ENCODE measurements at places on chromosomes 5 and 9.
A peak's percentile ranks its signal among the peaks of the same experiment; 100 is the strongest.

DNA sequence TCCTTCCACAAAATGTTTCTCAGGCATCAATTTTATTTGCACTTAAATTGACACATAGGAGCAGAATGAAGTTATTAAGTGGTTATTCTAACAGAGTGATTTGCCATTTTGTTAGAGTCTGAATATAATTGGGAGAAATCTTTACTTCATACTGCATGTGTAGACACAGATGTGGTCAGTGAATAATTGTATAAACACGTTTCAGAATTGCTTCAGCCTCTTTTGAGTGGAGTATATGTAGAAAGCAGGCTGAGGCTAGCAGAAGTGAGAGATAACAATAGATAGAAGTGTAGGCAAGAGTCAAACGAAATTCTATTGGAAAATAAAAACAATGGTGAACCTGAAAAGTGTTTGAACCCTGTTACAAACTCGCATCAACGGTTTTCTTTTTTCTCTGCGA lies 270.7 kb downstream of the TMEM167A start:
- no peak for DNase-seq

DNA sequence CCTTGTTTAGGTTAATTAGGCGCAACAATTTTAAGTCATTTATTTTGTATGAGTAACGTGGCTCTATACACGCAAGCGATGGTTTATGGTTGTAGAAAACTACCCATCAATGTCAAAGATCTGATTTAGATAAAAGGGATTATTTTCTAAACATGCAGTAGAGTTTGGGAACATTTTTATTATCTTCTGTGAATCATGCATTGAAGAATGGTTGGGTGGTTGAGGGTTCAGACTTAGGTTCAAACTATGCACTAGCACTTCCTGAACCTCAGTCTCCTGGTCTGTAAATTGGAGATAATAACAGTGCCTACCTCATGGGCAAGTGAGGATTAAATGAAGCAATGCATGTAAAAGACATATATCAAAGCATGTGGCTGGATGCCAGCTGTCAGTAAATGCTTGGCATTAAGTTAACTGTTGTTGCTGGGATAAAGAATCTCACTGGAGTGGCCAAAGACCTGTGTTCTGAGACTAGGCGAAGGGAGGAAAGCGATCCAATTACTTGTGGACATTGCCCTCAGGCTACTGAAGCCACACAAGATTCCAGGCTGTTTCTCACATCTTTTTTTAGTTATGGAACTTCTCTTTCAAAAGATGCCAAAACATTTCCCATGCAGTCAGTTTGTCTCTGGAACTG lies 1.1 kb upstream of the OTULINL start:
- DNase-seq, result no peak

DNA sequence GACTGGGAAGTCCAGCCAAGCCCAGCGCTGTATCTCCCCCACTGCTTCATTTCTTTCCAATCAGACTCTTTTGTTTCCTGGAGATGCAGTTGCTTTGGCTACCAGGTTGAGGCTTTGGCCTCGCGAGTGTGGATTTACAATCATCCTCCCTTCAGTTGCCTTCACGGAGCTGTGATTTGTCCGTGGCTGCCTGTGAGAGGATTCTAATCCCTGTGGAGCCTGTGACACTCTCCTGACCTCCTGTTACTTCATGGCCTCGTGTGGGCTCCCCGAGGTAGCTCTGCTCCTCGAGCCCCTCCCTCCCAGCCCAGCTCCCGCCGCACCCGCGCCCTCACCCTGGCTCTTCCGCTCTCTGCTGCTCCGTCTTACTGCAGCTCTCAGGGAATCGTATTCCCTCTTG lies 107.2 kb upstream of the STC2 start:
- no peak for DNase-seq

GRCh38 chr5:156155598-156155997 lies 171.4 kb upstream of the SGCD start:
- no peak for DNase-seq

GRCh38 chr5:1008451-1009358 lies at the start of gene NKD2:
NKD2 (plus strand) TSS chr5:1008802; CDS start chr5:1009058, 256 bp downstream.
- peak; percentile 17 for DNase-seq

All from activated CD4-positive, alpha-beta T cell treated with anti-CD3 and anti-CD28 coated beads, Interleukin-2, amount 50 U/mL, for 4 hours (primary cell).